Kidney epithelial cell (primary cell): ENCODE measurements at places on chromosomes 5 and 9.

- DNase-seq, result no peak
Measured at GRCh38 chr5:135980620-135981019, 25.8 kb upstream of the LECT2 start.

DNA sequence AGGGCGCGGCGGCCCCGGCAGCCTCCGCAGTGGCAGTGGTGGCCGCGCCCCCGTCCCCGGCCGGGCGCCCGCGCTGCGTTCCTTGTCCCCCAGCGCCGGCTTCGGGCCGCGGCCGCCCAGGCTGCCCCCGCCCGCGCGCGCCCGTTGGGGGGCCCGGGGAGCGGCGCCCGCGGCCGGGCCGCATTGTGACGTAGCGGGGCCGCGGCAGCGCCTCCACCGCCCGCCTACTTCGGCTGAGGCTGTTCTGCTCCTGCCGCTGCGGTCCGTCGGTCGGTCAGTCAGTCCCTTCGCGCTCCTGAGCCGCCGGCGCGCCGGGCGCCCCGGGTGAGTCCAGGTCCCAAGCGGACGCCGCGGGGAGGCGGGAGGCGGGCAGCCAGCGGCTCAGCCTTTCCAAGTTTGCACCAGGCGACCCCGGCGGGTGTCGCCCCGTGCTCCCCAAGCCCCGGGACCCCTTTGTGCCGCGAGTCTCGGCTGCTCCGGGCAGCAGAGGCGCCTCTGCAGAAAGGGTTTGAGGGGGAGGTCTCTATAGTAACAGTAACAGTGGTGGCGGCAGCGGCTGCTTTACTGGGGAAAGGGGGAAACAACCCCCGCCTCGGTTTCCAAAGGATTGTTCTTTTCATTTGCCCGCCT lies at the start of gene SNCAIP:
Gene SNCAIP, plus strand, starts transcription at position 277 of the 630 bp plus-strand sequence. CDS start 78,898 bp downstream, outside the sequence.
- DNase-seq, result no peak

DNA sequence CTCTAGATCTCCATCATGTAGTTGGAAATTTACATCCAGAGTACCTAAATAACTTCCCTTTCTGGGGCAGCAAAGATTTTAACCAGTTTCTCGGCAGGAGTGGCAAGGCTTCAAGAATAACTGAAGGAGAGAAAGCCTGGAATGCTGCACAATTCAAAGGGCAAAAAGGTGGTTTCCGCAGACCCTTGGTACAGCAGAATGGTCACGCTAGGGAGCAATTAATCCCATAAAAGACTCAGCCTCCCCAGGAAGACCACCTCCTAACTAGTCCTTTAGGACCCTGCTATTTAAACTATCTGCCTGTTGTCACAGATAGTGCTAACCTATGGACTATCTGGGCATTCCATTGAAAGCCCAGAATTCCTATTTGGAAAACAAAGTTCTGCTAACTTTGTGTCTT lies 3.6 kb downstream of the HTR1A start:
- DNase-seq, result no peak

DNA sequence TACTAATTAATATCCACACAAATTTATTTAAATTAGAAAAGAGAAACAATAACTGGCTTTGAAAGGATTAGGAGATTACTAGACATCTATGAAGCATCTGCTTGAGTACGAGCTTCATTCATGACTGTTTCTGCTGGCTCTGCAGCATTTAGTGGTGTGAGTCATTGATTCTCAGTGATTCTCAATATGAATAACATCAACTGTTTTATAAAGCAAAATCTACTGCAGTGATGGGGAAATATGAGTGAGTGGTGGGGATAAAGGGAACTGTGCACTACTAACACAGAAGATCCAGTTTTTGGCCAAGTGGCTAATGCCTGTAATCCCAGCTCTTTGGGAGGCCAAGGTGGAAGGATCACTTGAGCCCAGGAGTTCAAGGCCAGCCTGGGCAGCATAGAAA lies 8.4 kb downstream of the FNBP1 start:
- no peak for DNase-seq

DNA sequence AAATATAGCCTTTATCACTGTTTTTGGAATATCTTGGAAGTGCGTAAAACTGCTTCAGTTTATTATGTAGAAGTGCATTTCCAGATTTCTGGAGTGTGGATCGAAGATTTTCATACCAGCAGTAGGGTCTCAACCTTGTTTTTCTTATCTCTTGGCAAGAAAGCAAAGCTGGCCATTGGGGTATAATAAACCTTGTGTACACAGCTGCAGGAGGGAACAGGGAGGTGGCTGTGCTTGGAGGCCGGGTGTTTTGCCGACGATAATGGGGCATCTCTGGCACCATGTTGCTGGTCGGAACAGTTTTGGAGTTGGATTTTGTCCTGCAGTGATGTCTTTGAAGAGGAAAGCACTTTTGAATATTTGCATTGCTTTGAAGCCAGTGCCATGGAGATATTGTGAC lies 308.8 kb upstream of the DMRT1 start:
- no peak for DNase-seq

- no peak for DNase-seq
Measured at GRCh38 chr9:133735931-133736330, 2.2 kb downstream of the SARDH start.

DNA sequence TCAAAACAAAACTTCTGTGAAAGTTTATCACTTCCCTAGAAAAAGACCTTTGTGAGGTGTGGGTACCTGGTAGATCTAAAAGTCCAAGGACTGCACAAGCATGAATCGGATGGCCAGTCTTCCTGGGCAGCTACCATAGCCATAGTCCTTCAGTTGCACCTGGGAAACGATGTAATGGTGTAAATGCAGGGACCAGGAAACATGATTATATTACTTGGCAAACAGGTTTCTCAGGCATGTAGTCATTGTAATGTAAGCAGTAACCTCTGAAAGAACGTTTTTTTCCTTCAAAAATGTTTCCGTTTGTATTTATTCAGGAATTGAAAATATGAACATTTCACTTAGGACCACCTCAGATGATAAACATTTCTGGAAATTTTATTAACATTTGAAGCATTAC lies 433.4 kb downstream of the DTWD2 start:
- DNase-seq, result no peak

DNA sequence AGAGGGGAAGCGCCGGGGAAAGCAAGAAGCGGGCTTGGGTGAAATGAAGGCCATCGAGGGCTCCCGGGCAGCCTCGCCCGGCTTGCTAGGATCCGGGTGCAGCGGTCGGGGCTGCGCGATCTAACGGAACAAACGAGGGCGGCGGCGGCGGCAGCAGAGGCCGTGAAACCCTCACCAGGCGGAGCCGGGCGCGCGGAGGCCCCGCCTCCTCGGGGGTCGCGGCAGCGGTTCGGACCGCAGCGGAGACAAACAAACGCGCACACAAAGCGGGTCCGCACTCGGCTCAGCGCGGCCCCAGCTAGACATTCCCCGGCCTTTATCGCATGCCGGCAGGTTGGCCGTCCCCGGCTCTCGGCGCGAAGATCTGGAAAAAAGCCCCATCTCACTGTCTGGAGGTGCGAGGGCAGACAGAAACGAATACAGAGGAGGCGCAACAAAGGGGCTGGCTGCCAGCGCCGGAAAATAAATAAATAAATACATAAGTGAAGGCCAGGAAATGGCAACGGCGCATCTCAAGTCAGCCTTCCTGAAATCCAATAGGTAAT lies 10.5 kb upstream of the TRIM36 start:
- no peak for DNase-seq

GRCh38 chr9:114947058-114947457 lies 16.7 kb upstream of the TNFSF8 start:
- DNase-seq, result no peak

DNA sequence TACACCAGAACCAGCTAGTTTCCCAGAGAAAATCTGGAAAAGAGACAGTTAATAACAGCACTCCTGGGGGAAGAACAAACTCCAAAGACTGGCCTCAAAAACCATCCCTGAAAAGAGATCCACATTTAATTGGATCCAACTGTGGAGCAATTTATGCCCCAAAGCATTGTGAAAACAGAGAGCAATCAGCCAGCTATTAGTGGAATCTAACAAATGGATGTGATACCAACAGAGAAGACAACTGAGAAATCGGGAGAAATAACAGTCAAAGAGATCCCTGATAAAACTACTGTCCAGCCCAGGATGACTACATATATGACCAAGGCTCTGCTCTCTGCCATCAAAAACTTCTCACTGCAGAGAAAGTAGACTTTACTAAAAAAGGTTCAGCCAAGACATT lies 40.5 kb upstream of the TRIO start:
- DNase-seq, result no peak

GRCh38 chr9:107172979-107173347 lies 110.1 kb upstream of the RAD23B start:
- no peak for DNase-seq
